GM06990 (cell line): ENCODE measurements at places on chromosomes 4 and X.

DNA sequence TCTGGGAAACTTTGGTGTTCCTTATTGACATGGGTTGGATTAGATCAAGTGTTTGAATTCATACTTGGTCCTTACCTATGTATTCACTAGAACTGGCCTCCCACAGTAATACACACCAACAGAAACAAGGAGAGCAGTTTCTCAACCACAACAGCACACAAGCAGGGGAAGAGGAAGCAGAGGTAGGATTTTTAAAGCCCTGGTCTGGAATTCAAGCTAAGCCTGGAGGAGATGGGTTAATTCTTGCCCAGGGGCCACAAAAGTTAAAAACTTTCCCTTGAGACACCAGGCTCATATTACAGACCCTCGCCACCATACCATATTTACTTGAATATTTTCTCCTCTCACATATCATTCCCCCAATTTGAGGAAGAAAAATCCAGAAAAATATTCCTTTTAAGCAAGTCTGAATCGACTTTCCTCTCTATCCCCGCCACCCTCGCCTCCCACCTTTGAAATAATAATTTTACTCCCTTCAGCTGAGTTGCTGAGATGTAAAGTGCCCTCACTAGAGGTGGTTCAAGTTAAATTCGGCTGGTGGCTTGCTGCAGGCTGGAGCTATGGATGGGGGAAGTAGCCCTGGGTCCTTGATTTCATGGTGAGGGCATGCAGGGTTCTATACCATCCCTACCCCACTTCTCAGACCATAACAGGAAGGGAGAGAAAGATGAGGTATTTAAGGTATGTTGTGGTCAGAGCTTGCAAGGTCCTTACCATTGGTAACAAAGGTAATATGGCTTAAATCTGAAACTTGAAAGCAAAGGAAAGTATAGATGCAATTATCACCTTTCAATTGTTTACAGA, 440.2 kb downstream of the INPP4B start:
- peak; percentile 19 for DNase-seq

DNA sequence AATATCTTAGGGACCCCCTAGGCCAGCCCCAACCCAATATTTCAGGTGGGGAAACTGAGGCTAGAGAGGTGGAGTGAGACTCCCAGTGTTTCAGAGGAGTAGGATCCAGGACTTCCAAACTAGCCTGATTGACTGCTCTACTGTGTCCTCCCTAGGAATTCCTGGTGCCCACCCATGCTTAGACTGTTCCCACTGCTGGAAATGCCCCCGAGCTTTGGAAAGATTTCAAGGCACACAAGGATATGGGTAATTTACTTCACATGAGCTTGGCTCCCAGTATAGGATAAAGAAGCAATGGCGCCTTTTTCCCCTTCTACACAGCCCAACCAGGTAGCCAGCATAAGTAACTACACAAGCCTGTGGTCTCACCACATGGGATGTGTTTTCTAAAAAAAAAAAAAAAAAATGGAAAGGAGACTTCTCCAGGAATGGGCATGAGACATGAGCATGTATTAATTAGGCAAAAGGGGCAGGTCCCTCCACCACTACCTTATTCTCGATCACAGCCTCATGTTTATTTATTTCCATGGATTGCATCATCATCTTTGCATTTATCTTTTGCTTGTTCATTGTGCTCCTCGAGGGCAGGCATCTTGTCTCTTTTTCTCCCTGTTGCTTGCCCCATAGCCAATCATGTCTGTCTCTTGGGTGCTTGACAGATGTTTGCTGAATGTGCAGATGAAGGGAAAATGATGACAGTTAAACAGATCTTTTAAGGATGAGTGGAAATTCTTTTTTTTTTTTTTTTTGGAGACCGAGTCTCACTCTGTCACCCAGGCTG, 66.7 kb downstream of the DRD5 start:
- no peak for DNase-seq

GRCh38 chr4:86536151-86536550, 58.0 kb upstream of the PTPN13 start:
- no peak for DNase-seq

DNA sequence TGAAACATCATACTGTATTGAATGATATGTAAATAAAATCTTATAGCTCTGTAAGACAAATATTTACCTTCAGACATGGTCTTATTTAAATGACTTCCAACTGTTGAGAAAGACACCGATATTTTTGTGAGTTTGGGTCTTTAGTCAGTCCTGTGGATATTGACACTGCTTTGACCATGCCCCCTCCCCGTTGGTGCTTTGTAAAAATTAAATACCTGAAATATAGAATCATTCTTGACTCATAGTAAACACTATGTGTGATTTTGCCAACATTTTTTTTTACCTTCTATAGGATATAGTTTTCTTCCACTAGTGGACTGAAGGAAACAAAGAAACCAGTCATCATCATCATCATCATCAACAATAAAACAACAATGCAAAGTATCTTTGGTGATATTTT, 114.3 kb upstream of the HS3ST1 start:
- DNase-seq: no peak

GRCh38 chrX:19347916-19348315, 4.2 kb downstream of the PDHA1 start:
- DNase-seq: no peak

- no peak for DNase-seq
Measured at GRCh38 chr4:120926358-120927025, 4.0 kb upstream of the PRDM5 start.

DNA sequence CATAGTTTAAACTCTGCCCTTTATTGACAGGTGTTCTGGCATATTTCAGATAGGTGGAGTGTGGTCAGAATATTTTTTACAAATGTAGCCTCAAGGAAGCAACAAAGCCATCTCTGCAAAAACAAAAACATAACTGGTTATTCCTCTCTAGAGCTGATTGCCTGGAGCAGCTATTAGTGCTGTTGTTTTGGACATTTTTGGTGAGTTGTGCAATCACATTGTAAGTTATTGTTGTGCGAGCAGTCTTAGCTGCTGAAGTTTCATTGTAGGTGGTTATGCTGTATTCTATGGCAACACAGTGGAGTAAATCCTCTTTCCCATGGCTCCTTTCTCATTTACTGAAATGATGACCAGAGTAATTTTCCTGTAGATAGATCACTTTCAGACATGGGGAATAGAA, 1413.0 kb downstream of the PCDH7 start:
- DNase-seq: no peak

- no peak for DNase-seq
Measured at GRCh38 chr4:137748616-137749015, 216.3 kb upstream of the PCDH18 start.

- DNase-seq: no peak
Measured at GRCh38 chr4:6915041-6916005, 5.7 kb downstream of the TBC1D14 start.

DNA sequence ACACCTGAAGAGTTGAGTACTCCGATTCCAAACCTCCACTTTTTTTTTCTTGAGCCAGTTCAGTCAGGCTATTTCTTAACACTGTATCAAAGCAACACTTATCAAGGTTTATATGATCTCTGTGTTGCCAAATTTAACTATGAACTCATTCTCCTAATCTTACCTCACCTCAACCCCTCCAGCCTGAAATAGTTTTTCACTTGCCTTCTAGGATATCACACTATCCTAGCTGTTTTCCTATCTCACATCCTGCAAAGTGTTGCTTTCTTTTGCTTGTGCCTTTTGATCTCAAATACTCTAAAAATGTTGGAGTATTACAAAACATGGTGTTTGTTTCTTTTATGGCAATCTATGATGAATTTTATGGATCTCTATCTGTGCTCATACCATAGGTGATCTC, 415.0 kb downstream of the CFAP47 start:
- no peak for DNase-seq

DNA sequence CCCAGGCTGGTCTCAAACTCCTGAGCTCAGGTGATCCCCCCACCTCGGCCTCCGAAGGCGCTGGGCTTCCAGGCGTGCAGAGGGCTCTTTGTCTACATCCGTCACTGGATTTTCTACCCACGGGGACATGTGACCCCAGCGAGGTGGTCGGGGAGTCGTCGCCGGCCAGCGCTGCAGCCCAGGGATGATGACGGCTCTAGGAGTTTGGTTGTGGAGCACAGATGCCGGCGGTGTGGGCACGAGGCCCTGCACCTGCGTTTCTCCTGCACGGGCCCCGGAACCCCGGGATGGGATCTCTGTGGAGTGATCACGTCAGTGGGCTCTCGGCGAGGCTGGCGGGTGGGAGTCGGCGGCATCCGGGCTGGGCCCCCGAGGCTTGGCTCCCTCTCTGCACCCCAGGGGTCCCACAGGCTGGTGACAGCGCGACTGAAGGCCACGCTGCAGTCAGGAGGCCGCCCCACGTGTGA, 9.1 kb upstream of the GTPBP6 start:
- DNase-seq: no peak

DNA sequence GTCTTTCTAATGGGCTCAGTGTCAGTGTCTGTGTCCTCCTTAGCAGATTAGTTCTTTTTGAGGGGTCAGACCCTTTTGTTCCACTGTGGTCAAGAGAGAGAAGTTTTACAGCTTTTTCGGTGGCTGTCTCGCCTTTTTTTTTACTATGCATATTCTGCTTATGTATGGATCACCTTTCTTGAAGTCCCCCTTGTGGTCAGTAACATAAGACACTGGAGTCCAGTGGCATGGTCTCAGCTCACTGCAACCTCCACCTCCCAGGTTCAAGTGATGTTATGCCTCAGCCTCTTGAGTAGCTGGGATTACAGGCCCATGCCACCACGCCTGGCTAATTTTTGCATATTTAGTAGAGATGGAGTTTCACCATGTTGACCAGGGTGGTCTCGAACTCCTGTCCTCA, 54.0 kb upstream of the PGRMC2 start:
- DNase-seq: no peak

GRCh38 chr4:80841587-80842281, 188.8 kb upstream of the BMP3 start:
- peak; percentile 9 for DNase-seq

DNA sequence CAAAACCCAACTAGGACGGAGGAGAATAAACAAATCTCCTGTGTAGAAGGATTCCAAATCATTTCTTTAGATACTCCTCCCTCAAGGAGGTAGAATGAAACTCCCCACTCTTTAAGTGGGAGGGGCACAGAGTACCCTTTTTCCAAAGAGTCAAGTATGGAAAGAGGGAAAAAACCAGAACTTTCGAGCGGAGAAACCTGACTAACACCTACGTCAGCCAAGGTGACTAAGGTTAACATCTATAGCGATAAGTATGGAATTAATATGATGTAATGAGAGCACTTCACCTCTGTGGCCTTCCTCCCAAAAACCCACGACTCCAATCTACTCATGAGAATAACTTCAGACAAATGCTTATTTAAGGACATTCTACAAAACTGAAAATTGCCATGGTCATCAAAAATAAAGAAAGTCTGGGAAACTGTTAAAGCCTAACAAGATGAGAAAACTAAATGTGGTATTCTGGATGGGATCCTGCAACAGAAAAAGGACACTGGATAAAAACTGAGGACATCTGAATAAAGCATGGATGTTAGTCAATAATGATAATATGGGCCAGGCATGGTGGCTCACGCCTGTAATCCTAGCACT, 157.0 kb upstream of the MAP3K15 start:
- DNase-seq: no peak

DNA sequence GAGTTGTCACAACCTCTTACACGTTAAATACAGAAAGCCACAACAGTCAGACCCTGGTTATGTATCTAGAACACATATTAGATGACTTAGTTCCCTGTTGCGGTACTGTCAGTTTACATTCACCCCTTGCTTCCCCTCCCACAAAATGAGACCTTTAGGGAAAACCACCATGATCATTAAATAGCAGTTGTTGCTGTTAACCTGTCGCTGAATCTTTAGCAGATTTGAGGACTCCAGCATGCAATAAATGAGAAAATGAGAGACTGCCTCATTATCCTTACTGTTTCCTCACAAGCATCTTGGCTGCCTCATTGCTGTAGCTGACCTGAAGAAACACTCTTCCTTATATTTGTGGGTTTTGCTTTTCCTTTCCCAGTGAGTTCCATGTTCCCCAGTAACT, 77.8 kb downstream of the HOPX start:
- no peak for DNase-seq

GRCh38 chr4:103123114-103123513, 23.5 kb upstream of the BDH2 start:
- no peak for DNase-seq

DNA sequence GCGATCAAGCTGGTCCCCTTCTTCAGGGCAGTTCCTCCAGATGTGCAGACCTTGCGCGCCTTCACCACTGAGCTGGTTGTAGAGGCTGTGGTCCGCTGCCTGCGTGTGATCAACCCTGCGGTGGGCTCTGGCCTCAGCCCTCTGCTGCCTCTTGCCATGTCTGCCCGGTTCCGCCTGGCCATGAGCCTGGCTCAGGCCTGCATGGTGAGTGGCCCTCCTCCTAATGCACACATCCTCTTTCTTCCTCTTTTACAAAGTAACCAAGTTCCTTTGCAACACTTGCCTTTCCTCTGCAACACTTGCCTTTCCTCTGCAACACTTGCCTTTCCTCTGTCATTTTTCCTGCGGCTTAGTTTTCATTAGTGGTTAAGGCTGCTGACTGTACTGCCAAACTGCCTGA, 1.8 kb downstream of the CCDC22 start:
- peak; percentile 35 for DNase-seq

DNA sequence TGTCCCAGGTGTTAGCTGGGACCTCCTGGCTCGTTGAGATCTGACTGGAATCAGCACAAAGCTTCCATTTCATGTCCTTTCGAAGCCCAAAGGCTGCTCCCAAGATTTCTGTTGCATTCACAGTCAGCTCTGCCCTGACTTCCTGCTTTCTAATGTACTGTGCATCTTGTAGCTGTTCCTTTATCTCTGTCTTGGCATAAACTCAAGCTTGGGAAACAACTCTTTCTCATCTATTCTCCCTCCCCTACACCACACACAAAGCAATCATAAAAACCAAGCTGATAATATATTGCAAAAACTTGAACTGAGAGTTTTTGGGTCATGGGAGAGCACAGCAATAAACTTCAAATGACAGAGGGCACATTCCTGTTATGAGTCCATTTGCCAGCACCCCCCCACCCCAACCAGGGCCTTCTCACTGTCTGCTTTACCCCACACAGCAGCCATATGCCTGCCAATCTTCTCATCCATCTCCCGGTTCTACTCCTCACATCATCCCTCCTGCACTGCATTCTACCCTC, 76.3 kb downstream of the SYNPO2 start:
- DNase-seq: no peak

DNA sequence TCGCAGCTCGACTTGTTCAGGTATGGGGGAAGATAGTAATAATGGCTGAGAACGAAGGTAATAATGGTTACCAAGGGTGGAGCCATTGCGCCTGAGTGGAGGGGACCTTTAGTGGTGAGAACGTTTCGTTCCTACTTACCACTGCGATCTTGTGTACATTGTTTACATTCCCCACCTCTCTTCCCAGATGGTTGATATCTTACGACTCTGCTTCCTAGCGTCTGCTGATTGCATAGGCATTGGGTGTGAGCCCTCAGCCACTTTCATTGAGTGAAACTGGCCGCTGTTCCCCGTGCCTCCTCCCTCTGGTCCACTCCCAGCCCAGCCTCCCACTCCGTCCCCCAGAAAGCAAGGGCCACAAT, 850 bp downstream of the IGBP1 start:
- no peak for DNase-seq

DNA sequence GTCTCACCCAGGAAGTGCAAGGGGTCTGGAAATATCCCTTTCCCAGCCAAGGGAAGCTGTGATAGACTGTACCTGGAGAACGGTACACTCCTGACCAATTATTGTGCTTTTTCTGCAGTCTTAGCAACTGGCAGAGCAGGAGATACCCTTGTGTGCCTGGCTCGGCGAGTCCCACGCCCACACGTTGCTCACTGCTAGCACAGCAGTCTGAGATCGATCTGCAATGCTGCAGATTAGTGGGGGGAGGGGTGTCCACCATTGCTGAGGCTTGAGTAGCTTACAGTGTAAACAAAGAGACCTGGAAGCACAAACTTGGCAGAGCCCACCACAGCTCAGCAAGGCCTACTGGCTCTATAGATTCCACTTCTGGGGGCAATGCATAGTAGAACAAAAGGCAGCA, 138.5 kb downstream of the CHRDL1 start:
- DNase-seq: no peak
